Activated naive CD4-positive, alpha-beta T cell treated with anti-CD3 and anti-CD28 coated beads, Interleukin-2, amount 50 U/mL, for 16 hours (primary cell): ENCODE measurements at places on chromosomes 4 and X.

DNA sequence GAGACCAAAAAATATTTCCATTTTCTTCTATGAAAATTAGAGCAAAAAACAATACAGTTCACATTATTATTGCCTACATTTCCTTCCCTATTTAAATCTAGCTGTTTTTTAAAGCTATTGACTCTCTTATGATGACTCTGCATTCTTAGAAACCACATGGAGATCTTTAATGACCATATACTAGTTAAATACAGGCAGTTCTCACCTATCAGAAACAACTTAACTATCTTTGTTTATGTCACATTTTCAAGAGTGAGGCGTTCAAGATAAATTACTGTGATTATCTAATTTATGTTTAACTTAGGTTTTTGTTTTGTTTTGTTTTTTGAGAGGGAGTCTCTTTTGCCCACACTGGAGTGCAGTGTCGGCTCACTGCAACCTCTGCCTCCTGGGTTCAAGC is 3.0 kb downstream of the CISD2 start:
- DNase-seq, result no peak

GRCh38 chr4:73653695-73654106 is 33.5 kb upstream of the RASSF6 start:
- DNase-seq, result no peak

DNA sequence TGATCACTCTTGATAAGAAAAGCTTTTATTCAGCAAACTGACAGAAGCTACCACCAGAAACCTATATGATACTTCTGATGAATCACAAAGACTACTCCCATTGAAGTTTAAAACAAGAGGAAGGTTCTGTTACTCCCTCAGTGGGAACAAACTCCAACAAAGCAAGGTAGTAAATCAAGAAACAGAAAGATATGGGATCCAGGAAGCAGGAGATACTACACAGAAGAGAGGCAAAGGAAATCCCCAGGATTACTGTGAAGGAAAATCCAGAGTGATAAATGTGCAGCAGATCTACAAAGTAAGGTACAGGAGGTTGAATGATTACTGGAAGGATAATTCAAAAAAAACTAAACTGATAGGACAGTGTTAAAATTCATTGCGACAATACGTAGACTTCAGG is 222.4 kb downstream of the HHIP start:
- no peak for DNase-seq

DNA sequence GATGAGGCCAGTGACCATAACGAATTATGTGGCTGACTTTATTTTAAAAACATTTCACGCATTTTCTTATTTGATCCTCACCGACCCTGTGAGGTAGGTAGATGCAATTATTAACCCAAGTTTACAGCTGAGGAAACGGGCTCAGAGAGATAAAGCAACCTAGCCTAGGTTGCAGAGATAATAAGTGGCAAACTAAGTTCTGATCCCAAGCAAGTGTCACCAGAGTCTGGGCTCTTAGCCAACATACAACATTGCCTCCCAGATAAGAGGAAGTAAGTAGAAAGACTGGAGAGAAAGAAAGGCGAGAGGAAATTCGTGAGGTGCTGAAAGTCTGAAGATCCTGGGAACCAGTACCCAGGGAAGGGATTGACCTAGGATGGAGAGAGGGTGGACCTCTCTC is 77.4 kb upstream of the GPR50 start:
- DNase-seq, result no peak

DNA sequence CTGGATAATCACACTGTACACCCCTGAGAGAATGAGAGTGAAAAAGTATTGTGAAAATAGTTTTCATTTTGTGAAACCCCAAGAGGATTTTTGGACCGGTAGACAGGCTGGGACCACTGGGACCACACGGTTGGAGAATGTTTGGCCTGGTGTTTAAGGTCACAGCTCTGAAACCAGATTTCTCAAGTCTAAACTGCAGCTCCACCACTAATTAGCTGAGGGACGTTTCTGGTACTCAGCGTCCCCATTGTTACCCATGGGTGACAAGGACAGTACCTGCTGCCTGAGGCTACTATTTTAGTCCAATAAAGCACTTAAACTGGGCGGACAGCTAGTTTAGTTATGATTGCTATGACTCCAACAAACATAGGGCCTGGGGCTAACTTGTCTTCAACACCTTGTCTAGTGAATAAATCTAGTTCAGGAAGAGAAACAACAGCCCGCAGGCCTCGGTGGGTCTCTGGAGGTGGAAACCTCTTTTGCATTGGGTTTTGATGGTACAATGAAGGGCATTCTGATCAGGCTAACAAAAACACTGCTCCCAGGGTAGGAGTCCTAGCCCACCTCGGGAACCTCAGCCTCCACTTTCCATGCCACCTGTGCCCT is 509 bp upstream of the USP11 start:
- no peak for DNase-seq

GRCh38 chr4:73908965-73909364 is 39.8 kb downstream of the CXCL1 start:
- DNase-seq, result no peak

- DNase-seq, result no peak
Measured at GRCh38 chr4:47668810-47669408, 169.0 kb downstream of the CORIN start.

DNA sequence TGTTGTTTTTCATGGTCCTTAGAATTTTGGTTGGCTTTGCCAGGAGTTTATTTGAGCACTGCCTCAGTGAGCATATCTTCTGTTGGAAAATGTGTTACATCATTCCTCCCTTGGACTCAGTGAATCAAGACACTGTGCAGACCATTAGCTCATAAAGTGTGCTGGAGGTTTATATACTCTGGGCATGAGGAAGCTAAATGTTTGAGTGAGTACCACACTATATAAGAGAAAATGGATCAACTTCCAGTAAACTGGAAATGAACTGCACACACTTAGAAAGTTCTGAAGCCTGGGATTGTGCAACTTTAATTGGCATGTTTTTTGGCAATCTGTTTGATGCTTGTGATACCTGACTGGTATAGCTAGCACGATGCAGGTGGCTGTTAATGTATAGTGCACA is 75.9 kb downstream of the LIMCH1 start:
- no peak for DNase-seq

GRCh38 chr4:162265802-162266201 is 102.0 kb upstream of the FSTL5 start:
- DNase-seq, result no peak

DNA sequence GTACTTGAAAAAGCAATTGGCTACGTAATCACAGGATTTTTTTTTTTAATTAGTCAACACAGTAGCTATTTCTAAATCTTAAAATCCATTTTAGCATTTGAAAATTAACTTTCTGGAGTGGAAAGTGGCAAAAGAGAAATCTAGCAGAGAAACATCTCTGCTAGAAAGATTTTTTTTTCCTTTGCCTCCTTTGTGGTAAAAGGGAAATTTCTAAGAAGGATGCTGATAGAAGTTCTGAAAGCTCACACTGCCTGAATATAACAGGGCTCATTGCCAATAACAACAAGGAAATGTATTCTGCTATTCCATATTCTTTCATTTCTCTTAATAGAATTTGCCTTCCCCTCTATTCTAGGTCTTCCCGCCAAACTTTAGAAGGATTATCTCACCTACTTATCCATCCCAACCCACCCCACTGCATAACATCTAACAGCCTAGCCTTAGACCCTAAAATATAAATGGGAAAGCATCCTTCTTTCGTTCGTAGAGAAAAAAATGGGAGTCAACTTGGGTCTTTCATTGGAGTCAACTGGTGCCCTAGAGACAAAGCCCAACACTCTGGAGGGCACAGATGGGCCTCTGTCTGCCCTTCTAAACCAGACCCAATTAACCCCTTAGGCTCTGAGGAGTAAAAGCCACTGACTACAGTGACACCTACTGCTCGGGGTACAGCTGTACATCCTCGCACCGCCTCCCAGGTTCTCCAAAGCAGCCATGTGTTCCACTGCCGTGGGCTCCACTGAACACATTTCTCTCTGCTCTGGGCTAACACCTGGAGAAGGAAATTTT is 103.9 kb downstream of the MAML3 start:
- no peak for DNase-seq

DNA sequence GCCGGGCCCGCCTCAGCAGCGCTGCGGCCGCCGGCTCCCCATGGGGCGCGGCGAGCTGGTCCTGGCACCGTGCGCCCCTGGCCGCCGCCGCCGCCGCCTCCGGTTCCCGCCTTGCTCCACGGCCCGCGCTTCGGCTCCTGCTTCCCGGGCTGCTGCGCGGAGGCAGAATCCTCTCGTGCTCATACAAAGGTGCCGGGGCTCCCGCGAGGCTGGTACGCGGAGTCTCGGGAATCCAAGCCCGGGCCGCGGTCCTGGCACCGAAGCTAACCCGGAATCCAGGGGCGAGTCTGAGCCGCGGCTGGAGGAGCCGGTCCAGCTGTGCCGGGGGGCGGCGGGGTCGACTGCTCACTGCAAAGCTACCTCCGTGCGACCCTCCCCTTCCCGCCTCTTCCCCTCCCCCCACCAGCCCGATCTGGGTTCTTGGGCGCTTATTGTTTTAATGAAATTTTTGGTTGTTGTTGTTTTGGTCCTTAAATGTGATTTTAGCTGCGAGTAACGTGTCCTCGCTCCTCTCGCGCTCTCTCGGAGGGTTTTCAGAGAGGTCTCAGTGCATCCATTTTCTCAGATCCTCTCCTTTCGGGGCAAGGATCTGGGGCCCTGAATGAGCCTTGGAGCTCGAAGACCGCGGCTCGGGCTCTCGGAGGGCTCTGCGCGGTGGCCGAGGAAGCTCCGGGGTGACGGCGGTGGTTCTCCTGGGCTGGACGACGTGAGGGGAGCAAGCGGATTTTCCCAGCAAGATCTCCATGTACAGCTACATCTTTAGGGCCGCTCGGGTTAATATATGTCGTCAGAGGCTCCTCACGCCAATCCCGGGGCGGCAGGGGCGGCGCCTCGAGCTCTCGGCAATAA is at the start of gene HAND2:
Gene HAND2 (minus strand): TSS at position 753 of the 849 bp plus-strand sequence. CDS start 940 bp downstream, outside the sequence.
- no peak for DNase-seq

DNA sequence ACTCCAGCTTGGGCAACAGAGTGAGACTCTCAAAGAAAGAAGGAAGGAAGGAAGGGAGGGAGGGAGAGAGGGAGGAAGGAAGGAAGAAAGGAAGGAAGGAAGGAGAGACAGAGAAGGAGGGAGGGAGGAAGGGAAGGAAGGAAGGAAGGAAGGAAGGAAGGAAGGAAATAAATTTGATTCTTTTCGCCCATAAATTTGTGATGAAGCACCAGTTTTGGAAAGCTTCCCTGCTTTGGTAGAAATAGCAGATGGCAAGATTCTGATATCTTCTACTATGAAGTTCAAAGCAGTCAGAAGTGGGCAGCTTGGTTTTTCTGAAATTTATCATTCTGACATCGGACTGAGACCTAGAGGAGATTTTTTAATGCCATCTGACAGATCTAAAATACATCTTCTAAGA is 11.7 kb upstream of the GYG2 start:
- DNase-seq, result no peak

DNA sequence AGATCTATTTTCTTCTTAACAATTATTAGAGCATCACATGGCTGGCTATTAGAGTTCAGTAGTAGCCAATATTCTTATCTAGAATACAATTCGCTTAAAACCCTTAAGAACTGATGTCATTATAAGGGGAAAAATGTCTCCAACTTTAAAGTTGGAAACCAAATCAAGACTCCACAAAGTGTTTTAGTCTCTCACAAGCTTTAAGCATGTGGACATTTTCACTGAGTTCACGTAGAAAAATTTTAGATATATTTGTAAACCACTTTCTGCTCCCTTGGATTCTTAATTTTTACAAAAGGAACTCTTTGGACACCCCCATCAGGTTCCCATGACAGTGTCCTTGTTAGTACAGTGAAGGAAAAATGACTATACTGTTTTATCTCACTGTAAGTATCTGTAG is 123.9 kb upstream of the NAP1L5 start:
- no peak for DNase-seq

DNA sequence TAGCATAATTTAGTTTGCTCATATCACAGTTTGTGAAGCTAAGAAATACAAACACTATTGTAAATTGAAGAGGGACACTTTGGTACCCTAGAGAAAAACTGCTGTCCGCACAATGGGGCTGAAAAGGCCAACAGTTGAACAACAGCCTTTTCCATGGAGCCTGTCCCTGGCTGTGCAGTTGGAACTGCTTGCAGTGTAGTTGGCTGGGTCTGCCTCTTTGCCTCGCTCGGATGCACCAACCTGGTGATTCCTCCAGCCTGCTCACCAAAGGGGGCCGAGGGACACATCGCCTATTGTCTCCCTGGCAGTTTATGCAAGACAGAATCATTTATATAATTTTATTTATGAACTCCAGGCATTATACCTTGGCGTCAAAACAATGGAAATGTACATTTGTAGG is 16.5 kb upstream of the GALNT7 start:
- DNase-seq, result no peak

- no peak for DNase-seq
Measured at GRCh38 chr4:182756161-182756690, 161.0 kb downstream of the DCTD start.

DNA sequence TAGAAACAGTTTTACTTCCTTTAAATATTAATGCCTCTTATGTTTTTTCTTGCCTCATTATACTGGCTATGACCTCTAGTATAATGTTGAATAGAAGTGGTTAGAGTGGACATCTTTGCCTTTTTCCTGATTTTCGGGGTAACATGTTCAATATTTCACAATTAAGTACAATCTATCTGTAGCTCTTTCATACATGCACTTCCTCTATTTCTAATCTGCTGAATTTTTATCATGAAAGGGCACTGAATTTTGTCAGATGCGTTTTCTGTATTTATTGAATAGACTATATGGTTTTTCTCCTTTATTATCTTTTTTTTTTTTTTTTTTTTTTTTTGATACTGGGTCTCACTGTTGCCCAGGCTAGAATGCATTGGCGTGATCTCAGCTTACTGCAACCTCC is 29.0 kb downstream of the MECP2 start:
- no peak for DNase-seq

DNA sequence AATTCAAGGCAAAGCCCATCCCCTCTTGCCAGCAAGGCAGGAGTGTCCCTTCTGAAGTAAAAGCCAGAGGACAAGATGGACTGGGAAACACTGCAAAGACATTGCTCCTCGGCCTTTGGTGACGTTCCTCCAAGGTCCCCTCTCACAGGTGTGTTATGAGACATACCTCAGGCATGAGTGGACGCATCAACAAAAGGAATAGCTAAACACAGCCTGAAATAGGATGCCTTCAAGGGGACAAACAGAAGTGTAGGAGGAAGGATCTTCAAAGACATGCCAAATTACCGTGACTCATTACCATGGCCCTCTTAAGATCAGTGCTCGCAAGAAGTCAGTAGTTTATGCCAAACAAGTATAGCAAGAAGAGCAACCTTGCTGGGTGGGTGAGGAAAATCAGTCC is 6.0 kb upstream of the IDS start:
- DNase-seq, result no peak

- no peak for DNase-seq
Measured at GRCh38 chr4:154208424-154208823, 283.2 kb downstream of the DCHS2 start.

DNA sequence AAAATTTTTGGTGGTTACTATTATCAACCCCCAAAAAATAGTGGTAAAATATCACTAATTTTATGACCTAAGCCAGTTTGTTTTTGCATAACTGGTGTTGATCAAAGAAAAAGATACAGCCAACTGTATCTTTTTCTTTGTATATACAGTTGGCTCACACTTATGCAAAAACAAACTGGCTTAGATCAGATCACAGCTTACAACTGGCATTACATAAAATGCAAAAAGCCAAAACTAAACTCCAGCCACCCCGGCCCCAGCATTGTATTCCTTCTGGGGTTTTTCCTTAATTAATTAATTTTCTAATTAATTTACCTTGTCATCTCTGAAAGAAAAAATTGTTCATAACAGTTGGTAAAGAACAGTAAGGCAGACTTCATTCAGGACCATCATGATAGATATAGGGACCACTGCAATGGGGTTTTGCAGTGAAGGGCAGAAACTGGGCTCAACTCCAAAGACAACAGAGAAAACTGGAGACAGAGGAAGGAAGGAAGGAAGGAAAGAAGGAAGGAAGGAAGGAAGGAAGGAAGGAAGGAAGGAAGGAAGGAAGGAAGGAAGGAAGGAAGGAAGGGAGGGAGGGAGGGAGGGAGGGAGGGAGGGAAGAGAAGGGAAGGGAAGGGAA is 202.1 kb downstream of the HNRNPD start:
- DNase-seq, result no peak
